Type B pancreatic cell (in vitro differentiated cells): ENCODE measurements at places on chromosomes 13 and 19. TPM values are rescaled to one million over a fixed set of nuclear protein-coding genes. Genes with fewer than 3 reads are reported as not detected.

- peaks cover 17% of the 10 kb centered on the region for H3K4me1 ChIP-seq
- H3K4me3 ChIP-seq = no peak overlapping the region
- H3K27ac ChIP-seq = no peak overlapping the region
- no peaks in the 10 kb centered on the region for H3K36me3 ChIP-seq
- DNase-seq = no peak
- H3K27me3 ChIP-seq = peaks cover 74% of the 10 kb centered on the region
Measured at GRCh38 chr19:50780753-50781435, 9.3 kb upstream of the ACP4 start.

Gene RFPL4AL1
- total RNA-seq = not detected in 2 replicates

DNA sequence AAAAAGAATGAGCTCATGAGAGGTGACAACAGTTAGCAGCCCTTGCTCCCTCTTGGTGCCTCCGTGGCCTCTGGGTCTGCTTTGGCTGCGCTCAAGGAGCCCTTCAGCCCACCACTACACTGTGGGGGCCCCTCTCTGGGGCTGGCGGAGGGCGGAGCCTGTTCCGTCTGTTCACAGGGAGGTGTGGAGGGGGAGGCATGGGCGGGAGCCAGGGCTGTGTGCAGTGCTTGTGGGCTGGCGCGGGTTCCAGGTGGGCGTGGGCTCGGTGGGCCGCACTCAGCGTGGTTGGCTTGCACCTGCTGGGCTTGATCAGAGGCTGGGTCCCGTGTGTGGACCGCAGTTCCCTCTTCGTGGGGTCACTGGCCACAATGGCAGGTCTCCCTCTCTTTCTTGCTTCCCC lies 953.4 kb upstream of the PRR20A start:
- no peak overlapping the region for H3K4me3 ChIP-seq
- H3K36me3 ChIP-seq = no peaks in the 10 kb centered on the region

DNA sequence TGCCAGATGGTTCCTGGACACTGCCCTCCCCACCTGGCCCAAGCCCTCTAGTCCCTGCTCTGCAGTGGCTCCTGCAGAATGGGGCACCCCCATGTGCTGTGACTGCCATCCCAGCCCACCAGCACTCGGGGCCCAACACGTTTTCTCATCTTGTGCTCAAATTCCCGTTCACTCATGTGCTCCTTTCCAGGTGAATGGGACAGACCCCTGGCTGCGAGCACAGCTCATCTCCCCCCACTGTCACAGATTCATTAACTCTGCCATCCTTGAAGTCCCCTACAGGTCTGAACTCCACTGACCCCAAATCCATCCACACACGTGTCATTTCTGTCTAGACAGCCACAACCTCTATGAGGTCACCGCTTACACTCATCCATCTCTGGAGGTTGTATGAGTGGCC lies 23.6 kb downstream of the TUBA3C start:
- no peak for DNase-seq
- no peak overlapping the region for H3K27ac ChIP-seq
- no peak overlapping the region for H3K4me3 ChIP-seq
- no peaks in the 10 kb centered on the region for H3K27me3 ChIP-seq
- H3K36me3 ChIP-seq = no peaks in the 10 kb centered on the region
